ENCODE measurements at places on chromosomes 7 and 10.
A peak's percentile ranks its signal among the peaks of the same experiment; 100 is the strongest.

DNA sequence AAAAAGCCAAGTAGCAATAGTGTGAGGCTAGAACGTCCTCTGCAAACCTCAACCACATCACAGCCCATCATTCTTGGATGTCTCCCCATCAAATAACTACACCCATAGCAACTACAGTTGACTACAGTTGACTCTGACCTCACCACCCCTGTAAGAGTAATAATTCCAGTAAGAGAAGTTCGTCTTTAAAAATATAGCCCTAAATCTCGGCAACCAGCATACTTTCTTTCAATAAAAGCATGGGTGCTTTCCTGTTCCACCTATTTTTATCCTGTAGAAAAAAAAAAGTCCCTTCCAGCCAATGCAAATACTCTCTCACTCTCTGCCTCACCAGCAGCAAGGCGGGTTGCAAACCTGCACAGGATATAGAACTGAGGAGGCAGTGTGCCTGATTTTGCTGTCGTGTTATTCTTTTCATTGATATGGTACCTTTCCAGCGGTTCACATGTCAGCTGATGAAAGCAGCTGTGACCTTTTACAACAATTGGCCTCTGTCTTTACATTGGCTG is 187.5 kb upstream of the NFE2L3 start:
- no peak for DNase-seq

- DNase-seq, result no peak
These were observed 163.8 kb downstream of the ELMO1 start for GRCh38 chr7:37284805-37285231.

- no peak for DNase-seq
These were observed 1.3 kb downstream of the MBLAC1 start for GRCh38 chr7:100127866-100128636.

DNA sequence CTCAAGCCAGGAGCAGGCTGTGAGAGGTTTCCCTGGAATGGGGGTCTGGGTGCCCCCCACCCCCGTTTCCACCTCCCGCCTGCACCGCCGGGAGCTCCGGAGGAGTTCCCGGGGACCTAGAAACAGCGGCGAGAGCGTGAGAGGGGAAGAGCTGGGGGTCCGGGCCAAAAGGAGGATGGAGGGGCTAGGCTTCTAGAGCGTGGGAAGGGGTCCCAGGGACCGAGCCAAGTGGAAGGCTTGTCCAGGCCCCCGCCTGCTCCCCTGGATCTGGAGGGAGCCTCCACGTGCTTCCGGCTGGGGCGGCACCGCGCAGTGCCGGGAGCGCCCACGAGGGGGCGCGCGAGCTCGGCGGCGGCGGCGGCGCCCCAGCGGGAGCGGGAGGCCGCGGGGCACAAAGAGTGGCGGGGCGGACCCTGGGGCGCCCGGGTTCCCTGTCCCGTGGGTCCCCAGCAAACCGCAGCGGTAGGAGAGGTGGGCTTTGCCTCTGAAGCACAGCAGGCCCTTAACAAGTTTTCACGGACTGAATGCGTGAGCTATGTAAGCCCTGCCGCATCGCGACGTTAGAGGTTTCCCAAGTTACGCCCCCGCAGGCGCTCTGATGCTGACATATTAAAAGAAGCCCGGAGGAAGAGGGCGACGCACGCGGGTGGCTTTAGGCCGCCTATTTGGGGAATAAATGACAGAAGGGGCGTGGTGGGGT is 104.4 kb upstream of the LRRC4 start:
- peak; percentile 37 for DNase-seq

DNA sequence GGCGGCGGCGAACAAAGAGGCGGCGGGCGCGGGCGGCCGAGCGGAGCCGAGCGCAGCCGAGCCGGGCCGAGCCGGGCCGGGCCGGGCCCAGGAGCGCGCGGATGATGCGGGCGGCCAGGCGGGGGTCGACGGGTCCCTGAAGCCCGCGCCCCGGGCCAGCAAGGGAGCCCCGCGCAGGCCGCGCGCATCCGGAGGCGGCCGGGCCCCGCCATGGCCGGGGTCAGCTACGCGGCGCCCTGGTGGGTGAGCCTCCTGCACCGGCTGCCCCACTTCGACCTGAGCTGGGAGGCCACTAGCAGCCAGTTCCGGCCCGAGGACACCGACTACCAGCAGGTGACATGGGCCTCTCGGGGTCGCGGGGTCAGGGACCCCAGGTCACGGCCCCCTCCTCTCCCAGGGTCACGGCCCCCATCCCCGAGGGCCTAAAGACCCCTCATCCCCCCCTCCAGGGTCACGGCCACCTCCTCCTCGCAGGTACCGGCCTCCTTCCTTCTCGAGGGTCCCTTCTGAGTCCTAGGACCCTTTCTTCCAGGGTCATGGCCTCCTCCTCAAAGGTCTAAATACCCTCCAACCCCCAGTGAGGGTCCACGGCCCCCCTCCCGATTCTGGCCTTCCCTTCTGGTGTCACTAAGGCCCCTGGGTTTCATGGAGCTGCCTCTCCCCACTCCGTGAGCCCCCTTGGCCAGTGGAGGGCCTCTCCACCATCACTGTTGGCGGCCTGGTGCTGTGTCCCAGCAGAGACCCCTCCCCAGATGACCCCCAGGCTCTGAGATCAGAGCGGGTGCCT is at the start of gene TTYH3:
TSS of gene TTYH3 (plus strand) at position 41 of the 787 bp plus-strand sequence. CDS start at position 211, 170 bp downstream.
- DNase-seq, result no peak

DNA sequence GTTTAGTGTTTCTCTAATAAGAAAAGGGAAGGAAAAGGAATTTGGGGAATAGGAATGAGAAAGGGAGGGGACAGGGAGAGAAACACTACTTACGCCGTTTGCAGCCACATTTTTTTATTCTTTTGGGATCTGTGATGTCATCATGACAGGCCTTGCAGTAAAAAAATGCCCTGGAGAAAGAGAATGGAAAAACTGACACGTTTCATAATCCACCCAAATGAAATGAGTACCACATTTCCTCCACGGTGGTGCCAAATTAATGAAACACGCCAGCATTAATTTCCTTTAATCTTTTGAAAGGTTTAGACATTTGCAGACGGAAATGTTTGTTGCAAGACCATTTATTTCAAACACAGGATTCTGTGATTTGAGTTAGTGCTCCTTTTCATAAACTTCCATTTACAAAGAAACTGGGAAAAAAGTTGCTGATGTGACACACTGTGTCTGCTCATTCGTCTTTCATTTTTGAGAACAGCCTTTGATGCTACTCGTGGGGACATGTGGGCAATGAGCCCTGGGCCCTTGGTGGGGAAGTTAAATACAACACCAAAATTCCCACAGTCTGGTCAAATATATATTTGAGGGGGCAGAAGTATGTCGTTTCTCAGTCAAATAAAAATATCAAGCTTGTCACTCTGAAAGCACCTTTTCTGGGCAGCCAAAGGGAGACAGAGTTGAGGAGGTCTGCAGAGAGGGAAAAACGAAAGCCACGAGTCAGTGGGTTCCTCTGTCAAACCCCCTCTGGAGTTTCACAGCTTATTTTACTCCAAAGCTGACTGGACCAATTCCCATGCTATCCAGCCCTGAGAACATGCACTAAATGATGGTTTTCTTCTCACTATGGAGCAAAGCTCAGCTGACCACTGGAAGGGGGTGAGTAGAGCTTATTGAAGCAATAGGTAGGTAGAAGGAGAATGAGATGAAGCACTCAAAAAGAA is 625.5 kb downstream of the KCNMA1 start:
- DNase-seq, result no peak

DNA sequence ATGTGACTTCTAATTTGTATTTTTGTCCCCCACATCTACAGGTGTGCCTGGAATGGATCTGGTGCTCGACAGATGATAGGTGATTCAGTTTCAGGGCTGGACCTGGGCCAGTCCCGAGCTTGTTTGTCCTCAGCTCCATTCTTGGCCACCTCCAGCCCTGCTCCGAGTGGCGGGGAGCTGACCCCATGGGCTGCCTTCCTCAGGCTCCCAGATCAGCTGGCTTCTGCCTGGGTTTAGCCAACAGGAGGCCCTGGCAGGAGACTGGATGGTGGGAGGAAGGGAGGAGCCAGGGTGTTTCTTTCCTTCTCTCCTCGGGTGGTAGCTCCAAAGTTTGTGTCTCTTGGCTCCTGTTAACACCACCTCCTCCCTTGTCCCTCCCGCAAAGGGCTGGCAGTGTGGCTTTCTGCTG is 75.2 kb downstream of the CDH23 start:
- DNase-seq, result no peak

GRCh38 chr7:33722383-33723101 is 182.8 kb upstream of the BMPER start:
- DNase-seq, result no peak

DNA sequence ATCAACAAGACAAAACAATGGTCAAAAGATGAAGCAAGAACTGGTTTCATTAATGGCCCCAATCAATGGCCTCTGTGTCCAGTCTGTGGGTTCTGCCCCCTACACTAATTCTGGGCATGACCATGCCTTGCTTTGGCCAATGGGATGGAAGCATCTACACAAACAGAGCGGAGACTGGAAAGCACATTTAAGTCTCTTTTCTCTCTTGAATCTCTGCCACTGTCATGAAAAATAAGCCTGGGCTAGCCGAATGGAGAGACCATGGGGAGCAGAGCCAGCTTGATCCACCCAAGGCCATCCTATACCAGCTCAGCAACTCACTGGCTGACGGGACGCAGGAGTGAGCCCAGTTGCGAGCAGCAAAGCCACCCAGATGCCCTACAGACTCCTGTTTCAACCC is 30.9 kb downstream of the ANKRD16 start:
- no peak for DNase-seq

- no peak for DNase-seq
These were observed 40.3 kb upstream of the ANK3 start for GRCh38 chr10:60430017-60430416.

DNA sequence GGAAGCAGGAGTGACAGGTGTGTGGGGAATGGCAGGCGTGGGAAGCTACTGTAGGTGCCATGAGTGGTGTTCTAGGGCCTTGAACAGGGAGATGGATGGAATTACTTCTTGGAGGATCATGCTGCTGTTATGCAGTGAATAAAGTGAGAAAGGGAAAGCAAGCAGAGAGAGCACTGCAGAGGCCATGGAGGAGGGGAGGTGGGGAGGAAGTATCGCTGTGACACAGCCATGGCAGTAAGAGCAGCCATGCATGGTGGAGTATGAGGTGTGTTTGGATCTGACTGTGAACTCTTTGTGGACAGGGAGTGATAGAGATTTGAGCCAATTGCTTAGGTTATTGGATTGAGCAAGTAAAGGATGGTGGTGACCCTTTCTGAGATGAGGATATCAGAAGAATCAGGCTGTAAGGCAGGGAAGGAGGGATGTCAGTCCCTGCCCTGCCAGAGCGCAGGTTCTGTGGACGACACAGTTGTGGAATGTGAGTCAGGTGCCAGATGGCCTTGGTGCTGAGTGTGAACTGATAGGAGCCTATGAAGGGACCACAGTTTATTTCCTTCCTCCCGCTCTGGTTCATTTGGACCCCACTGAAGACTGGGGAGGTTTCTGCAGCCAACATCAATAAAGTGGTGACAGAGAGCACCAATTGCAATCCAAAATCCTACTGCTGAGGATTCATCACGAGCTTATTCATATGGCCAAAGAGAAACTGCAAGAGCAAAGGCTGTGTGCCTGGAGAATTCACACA is 105.5 kb upstream of the TMEM72 start:
- DNase-seq, result no peak

- DNase-seq, result no peak
These were observed 100.9 kb downstream of the XRCC2 start for GRCh38 chr7:152574892-152575548.

DNA sequence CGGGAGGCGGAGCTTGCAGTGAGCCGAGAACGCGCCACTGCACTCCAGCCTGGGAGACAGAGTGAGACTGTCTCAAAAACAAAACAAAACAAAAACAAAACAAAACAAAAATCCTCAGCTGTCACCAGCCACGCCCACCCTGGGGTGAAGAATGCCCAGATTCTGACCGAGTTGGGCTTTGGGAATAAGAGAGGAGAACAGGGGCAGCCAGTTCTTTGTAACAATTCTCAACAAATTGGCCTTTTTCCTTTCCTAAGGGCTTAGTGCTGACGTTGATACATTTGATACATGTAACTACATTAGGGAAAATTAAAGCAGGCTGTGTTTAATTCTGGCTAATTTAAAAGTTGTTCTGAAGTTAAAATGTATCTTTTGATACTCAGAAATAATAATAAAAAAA is 121.0 kb downstream of the EPC1 start:
- DNase-seq, result no peak

DNA sequence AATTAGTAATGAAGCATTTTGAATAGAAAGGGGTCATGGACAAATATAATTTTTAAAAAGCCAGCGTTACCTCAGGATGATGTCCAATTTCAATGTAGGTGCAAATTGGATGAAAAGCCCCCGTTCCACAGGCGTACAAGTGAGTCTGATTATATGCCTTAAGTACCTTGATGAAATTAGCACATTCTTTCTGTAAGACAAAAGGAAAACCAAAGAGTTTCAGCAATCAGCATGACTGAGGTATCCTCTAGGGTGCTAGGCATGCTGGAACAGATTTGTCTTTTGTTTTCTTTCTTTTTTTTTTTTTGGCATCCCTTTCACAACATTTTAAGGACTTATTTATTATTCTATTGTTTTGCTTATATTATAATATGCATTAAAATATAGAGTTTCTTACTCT is 84.2 kb downstream of the SEMA3A start:
- DNase-seq, result no peak

GRCh38 chr7:70143075-70144044 is 545.1 kb downstream of the AUTS2 start:
- no peak for DNase-seq

DNA sequence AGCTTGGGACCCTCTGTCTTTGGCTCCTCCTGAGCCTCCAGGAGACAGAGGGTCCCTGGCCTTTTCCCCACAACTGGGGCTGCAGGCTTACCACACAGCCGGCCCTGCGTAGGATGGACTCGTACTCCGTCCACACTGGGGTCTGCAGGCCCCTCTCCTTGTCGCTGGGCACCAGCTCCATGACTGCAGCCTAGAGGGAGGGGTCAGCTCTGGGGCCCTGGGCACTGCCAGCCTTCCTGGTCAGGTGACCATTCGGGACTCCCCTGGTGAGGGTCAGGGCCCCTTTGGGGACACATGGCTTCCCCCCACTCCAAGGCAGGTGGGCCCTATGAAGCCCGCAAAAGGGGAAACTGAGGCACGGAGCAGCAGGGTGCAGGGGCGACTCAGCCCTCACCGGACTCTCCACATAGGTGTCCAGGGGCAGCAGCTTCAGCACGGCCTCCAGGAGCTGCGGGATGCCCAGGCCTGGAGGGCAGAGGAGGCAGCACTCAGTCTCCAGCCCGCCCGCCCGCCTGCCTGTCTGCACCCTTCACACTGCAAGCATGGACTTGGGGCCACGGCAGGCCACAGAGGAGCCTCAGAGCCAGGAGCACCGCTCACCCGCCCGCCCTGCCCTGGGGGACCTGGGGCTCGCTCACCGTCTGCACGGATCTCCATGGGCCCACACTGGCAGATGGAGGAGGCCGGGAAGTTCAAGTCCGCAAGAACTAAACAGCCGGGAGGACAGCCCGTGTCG is 1.1 kb downstream of the FUOM start:
- DNase-seq, result no peak

DNA sequence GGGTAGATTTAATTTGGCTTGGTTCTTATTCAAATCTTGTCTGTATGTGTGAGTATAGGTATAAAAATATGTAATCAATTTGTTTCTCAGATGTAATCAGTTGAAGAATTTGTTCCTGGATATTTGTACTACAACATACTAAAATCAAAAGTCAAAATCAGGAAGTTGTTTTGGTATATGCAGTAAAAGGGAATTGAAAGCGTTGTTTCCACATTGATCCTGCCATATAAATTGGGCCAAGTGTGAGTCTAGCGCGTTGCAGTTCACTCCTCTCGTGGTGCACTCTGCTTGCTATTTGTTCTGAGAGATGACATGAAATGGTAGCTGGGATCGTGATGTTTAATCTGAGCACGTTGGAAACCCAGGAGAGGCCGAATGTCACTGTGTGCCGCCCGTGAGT is 55.9 kb downstream of the SHH start:
- no peak for DNase-seq

All from GDM1 (cell line).